ENCODE measurements at places on chromosomes 1 and 21.

DNA sequence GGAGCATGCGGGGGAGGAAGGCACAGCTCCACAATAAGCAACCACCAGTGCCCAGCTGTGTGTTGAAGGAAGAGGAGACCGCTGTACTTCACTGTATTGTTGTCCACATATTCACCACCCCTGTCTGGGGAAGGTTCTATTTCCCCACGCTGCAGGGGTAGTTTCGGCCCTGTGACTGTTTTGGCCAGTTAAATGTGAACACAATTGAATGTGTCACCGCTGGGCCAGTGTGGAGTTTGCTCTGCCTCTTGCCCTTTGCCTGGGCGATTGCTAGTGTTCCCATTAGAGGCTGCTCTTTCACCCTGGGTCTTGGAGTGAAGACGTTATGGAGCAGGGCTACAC lies 32.6 kb downstream of the UBE4B start:
- no peak for DNase-seq

DNA sequence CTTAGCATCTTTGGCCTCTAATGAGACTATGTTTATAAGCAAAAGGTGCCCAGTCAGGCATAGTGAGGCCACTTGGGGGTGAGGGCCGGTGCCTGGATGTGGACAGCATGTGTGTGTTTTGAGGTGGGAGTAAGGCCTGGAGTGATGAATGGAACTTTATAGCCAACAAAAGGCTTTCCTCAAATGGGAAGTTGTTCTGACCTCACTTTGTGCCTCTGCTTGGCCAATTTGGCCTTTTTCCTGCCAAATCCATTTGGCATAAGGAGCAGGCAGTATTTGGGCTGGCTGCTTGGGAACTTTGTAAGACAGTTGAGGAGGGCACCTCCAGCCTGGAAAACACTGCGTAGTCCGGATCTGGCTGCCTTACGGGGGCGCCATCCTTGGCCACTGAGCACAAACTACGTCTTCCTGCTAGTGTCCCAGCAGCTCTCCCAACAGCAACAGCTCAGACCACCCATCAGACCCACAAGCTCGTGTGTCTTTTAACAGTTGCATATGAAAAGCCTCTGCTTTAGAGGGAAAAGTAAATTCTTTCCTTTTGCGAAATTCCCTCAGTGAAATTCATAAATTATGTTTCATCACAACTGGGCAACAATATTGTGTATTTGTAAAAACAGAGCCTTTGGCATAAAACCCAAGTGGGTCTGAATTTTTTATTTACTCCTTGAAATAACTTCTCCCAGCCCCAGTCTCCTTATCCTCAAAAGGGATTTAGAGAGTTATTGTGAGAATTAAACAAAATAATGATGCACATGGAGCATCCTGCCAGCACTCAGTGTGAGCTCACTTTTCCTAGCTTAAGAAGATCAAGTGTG lies 322.9 kb downstream of the DISC1 start:
- no peak for DNase-seq

GRCh38 chr1:11211925-11212587 lies 22.9 kb downstream of the ANGPTL7 start:
- DNase-seq = no peak

- no peak for DNase-seq
These were observed 58.0 kb downstream of the PUM1 start for GRCh38 chr1:31007462-31007991.

DNA sequence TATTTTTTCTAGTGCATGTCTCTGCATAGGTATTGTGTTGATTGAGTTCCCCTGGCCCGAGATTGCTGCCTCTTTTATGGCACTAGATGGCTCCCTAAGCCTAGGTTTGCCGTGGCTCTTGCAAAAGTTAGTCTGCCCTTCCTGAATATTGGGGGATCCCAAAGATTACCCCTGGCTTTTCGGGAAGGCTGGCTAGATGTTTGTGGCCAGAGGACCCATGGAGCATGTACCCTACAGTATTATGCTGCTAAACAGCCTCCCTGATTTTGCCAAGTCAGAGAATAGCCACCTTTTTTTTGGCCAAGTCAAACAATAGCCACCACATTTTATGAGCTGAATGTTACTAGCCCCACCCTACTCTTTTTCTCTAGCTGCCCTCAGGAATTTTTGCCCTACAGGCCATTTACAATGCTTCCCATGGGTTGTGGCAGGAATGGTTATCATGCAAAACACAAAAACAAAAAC lies 343.2 kb downstream of the OLFM3 start:
- no peak for DNase-seq

GRCh38 chr1:9826616-9827015 lies 2.9 kb upstream of the CLSTN1 start:
- DNase-seq = no peak
